Aorta (tissue), 5 donors: ENCODE measurements at places on chromosomes 2 and 18. TPM values are rescaled to one million over a fixed set of nuclear protein-coding genes. Genes with fewer than 3 reads are reported as not detected.

Gene IL36B
- polyA plus RNA-seq = not detected

Gene MARCHF4
- polyA plus RNA-seq = not detected

Gene SCN2A
- polyA plus RNA-seq = 0.15 TPM

Gene C2orf72
- 0.13 TPM for polyA plus RNA-seq

Gene IDH1
- 25.1 TPM for polyA plus RNA-seq

Gene GNLY
- not detected for polyA plus RNA-seq

Gene FN1
- 916 TPM for polyA plus RNA-seq

Gene ADNP2
- 3.1 TPM for polyA plus RNA-seq

Gene CROCC2
- polyA plus RNA-seq = not detected

Gene ETAA1
- polyA plus RNA-seq = 14.6 TPM

Gene LBX2
- 0.88 TPM for polyA plus RNA-seq

Gene CHRND
- not detected for polyA plus RNA-seq

Gene EIF2B4
- 87.1 TPM for polyA plus RNA-seq

Gene YPEL5
- polyA plus RNA-seq = 122 TPM

Gene UBE2E3
- polyA plus RNA-seq = 52.3 TPM

Gene UPP2
- not detected for polyA plus RNA-seq

Gene SPDYA
- not detected for polyA plus RNA-seq

Gene MROH2A
- not detected for polyA plus RNA-seq
